ENCODE measurements at places on chromosomes 12 and 14.

DNA sequence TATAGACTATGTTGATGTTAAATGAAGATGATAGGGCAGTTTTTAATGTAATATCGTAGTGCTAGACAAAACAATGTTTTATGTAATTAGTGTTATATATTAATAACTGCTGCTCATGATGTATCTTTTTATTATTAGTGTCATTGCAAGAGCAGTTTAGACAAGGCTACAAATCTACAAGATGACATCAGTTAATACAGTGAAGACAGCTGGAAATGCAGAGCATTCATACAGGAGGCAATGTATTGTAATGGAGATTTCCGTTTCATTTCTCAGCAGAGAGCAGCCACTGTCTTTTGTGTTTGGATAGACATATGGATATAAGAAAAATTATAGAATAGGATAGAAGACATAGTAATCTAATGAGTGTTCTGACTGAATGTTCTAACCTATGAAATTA is 178.0 kb downstream of the FOXG1 start:
- no peak for DNase-seq

GRCh38 chr14:102986810-102987579 is 64.5 kb downstream of the AMN start:
- DNase-seq: no peak

GRCh38 chr12:75909714-75910656 is 121.6 kb downstream of the PHLDA1 start:
- DNase-seq: no peak

DNA sequence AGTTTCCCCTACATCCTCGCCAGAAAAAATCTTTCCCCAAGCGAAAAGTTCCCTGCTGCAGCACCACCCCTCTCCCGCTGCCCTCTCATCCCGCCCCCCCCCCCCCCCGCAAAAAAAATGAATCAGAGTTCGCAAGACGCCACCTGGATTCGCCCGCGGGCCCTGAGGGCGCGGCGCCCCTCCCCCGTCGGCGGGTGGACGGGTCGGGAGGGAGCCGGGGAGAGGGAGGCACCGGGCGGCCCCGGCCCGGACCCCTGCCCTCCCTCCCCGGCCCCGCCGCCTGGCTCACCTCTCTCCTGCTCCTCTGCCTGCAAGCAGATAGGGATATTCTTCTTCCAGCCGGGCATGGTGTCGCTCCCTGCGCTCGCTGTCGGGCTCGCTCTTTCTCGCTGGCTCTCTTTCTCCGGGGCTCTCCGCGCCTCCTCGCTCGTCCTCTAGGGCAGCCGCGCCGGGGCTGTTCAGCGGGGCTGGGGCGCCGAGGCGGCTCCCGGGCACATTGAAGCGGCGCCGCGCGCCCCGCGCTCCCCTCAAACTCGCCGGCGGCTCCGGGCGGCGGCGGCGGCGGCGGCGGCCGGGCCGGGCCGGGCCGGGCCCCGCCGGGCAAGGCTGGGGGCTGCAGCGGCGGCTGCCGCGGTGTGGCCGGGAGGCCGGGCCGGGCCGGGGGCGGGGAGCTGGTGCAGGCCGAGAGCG is 200.3 kb upstream of the CAND1 start:
- DNase-seq: peak; percentile 18
